ENCODE measurements at places on chromosomes 11 and 22. TPM values are rescaled to one million over a fixed set of nuclear protein-coding genes. Genes with fewer than 3 reads are reported as not detected.
A peak's percentile ranks its signal among the peaks of the same experiment; 100 is the strongest.

DNA sequence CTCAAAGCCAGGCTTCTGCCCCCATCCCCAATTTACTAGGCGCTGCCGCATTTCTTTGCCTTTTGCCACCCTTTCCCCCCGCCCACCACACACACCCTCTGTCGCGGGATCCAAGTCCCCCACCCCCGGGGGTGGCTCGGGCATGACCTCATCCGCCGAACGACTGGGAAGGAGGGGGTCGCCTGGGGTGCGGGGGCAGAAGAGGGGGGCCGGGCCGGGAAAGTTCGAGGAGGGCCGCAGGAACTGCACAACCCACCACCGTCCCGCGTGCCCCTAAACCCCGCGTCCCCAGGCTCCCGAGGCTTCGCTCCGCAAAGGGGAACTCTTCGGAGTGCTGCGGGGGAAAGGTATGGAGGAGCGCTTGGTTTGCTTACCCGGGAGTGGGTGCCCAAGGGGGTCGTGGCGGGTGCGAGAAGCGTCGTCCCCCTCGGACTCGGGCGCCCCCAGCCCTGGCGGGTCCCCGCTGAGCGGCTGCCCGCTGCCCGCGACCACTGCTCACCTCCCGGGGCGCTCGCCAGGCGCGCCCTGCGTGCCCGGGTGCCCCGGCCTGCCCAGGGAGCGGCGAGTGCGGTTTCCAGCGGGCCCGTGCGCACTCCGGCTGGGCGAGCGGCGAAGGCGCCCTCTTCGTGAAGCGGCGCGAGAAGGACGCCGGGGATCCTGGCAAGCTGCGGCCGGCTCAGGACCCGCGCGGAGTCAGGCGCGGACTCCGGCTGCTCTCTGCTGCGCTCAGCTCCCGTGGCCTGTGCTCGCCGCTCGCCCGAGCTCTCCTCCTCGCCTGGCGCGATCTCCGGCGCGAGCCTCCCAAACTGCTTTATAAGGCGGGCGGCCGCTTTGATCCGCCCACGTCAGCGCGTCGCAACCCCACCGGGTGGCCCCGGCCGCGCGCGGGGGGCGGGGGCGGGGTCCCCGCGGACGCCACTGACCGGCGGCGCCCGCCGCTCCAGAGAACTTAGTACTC, 4.0 kb upstream of the WNT11 start:
- no peak for DNase-seq

GRCh38 chr11:66626926-66627325, 10.5 kb downstream of the RBM14 start:
- peak; percentile 41 for DNase-seq

DNA sequence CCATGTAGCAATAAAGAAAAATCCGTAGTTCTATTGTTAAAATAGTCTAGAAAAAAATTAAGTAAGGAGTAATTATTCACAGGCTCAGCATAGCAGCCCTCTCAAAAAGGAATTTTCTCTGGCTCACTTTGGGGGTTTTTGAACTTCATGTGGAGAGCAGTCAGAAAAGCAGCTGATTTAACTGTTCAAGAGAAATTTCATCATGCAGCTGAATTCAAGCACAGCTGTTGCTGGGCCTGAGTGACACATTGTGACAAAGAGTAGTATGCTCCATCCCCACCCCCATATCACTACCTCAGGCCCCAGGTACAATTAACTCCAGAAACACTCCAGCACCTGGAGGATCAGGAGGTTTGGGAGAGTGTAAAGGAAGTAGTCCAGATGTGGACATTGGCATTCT, 272.1 kb downstream of the FAM76B start:
- DNase-seq: no peak

DNA sequence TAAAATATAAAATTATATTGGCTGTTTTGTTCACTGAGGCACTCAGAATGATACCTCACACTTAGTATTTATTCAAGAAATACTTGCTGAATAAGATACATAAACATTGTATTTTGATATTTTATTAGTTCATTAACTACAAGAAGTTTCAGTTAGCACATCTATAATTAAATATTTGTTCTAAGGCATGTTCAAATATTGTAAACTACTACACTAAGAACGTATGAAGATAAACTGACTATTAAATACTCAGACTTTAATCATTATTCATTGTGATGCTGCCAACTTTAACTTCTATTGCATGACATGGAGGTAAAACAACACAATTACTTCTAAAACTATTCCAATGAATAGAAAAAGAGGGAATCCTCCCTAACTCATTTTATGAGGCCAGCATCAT, 129.5 kb downstream of the ATG16L2 start:
- DNase-seq: no peak

- no peak for DNase-seq
These were observed 36.4 kb upstream of the CARD16 start for GRCh38 chr11:105081412-105082150.

GRCh38 chr11:44784436-44784760, 57.6 kb downstream of the TSPAN18 start:
- DNase-seq: no peak

- peak; percentile 90 for DNase-seq
These were observed 64.0 kb downstream of the SCN3B start for GRCh38 chr11:123590296-123590912.

- DNase-seq: no peak
These were observed 41.5 kb upstream of the HSPA8 start for GRCh38 chr11:123103326-123103980.

The GAL3ST1 gene
- 19.0 TPM for total RNA-seq

The CDC42BPG gene
- total RNA-seq: 78.6 TPM

The OR5A1 gene
- total RNA-seq: not detected

The DEUP1 gene
- not detected for total RNA-seq

The MSANTD4 gene
- total RNA-seq: 12.7 TPM

The OR52B2 gene
- not detected for total RNA-seq
